ENCODE measurements at places on chromosomes 2 and 18.
A peak's percentile ranks its signal among the peaks of the same experiment; 100 is the strongest.

GRCh38 chr18:24052053-24052452 is 37.5 kb downstream of the TTC39C start:
- DNase-seq = no peak

GRCh38 chr18:6785001-6785400 is 55.5 kb downstream of the ARHGAP28 start:
- peak; percentile 46 for DNase-seq

DNA sequence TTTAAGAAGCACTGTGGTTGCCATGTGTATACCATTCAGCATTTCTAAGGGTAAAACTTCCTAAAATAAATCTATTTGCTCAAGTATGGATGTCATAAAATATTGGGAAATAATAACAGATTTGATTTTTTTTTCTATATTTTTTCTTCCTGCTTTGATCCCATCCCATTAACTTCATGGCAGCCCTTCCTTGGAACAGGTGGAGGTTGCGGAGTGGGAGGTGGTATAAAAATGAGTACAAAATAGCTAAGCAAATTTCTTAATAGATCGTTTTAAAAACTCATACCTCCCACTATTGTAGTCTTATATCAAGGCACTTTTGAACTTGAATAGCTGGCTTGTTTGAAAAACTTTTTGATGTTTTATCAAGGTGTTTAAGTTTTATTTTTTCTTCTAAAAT is 152.1 kb upstream of the KYNU start:
- DNase-seq = no peak

DNA sequence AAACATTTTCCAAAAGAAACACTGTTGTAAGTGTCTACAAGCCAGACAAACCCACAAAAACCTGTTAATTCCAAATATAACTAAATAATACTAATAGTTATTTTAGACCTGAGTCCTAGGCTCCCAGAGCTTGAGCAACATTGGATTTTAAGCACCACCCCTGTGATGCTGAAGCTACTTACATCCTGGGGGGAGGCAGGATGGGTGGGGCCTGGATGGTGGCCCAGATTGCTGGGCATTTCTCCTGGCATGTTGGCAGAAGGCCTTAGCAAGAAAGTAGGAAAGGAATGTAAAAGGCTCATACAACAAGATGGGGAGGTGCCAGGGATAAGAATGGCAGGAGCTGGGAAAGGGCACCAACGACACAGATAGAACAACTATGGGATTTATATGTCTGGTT is 50.7 kb upstream of the OTX1 start:
- DNase-seq = peak; percentile 62

- no peak for DNase-seq
Observed at GRCh38 chr2:127650041-127650784, 4.3 kb downstream of the GPR17 start.

DNA sequence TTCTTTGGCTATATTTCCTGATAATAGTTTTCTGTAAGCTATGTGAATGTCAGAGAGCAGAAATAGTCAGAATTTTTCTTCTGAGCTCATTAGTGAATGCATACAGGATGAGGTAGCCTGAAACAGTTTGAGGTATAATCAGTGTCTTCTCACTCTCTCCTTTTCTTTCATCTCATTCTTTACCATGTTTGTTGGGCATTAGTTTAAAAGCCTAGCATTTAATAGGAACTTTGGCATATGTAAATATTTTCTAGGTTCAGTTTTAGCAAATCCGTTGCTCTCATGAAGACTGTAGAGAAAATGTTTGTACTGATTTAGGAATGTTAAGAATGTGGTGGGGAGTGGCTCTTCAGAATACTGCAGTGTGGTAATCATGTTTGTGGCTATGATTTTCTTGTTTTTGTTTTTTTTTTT is 119.4 kb downstream of the PARD3B start:
- DNase-seq = peak; percentile 80

- DNase-seq = peak; percentile 98
Observed at GRCh38 chr2:189350540-189351209, 90.6 kb upstream of the WDR75 start.

DNA sequence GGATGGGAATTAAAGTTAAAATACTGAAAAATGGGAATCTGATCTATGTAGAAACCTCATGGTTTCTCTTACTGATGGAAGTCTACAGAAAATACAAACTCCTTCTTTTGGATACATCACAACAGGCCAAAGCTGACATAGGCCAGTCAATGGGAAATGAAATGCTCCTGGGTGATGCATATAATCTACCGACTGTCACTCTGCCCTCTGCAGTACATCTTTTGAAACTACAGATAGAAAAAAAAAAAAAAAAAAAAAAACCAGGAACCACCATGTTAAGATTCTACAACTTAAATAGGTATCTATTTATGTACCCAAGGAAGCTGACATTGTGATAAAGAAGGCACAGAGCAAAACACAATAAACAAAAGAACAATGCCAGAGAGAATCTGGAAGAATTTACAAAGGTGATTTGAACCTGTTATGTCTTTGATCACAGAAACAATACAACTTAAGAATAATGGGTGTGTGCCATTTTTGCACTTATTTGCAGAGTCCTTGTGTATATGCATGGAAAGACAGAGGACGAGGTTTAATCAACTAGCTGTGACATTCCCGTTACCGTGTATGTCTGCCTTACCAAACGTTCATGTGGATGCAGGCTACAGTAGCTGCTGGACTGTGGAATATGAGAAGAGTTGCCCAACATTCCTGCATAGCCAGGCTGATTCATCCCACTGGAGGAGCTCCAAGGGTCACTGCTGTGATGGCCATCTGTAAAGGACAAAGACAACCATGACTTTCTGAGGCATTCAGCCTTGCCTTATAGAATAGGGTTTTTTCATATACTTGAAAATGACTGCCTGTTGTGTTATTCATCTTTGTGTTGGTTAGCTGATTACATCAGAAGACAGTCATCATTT is 312.7 kb downstream of the TCF4 start:
- peak; percentile 97 for DNase-seq

GRCh38 chr2:232315923-232316299 is 62.6 kb upstream of the ALPP start:
- no peak for DNase-seq

DNA sequence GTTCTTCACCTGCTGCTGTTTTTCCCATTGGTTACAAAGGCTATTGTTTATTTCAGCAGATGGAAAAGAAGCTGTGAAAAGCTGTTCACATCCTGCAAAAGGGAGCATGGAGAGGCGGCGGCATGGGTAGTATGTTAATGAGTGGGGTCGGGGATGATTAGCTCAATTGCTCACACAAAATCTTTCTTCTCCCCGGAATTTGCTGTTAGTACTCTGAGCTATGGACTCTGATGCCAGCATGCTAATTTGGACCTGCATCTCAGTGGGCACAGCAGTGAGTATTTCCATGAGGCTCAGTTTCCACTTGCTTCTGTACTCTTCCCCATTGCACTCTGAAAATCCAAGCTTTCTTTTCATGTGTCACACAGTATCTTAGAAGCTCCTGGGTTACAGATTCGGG is 61.6 kb downstream of the DNER start:
- no peak for DNase-seq

DNA sequence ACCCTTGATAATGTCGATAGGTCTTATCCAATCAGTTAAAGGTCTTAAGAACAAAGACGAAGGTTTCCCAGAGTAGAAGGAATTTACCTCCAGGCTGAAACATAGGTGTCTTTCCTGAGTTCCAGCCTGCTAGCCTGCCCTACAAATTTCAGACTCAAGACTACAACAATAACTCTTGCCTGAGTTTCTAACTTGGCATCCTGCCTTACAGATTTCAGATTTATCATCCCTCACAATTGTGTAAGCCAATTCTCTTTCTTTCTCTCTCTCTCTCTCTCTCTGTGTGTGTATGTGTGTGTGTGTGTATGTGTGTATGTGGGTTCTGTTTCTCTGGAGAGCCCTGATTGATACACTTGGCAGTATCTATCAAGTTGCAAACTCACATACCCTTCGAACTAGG is 37.2 kb upstream of the B4GALT6 start:
- no peak for DNase-seq

- peak; percentile 18 for DNase-seq
Observed at GRCh38 chr2:8754106-8754776, 72.4 kb downstream of the ID2 start.

- no peak for DNase-seq
Observed at GRCh38 chr18:44699572-44700261, 19.0 kb downstream of the SETBP1 start.

- no peak for DNase-seq
Observed at GRCh38 chr2:45551862-45552261, 59.2 kb downstream of the SRBD1 start.

- peak; percentile 4 for DNase-seq
Observed at GRCh38 chr2:144971786-144972335, 451.9 kb upstream of the ZEB2 start.
